ENCODE measurements at places on chromosomes 3 and 15. TPM values are rescaled to one million over a fixed set of nuclear protein-coding genes. Genes with fewer than 3 reads are reported as not detected.

GRCh38 chr3:190494907-190495306, 19.0 kb upstream of the IL1RAP start:
- no peaks in the 10 kb centered on the region for H3K36me3 ChIP-seq
- H3K27me3 ChIP-seq, result no peaks in the 10 kb centered on the region
- no peaks in the 10 kb centered on the region for H3K4me1 ChIP-seq
- no peak overlapping the region for H3K4me3 ChIP-seq
- no peak overlapping the region for H3K27ac ChIP-seq
- DNase-seq, result no peak

DNA sequence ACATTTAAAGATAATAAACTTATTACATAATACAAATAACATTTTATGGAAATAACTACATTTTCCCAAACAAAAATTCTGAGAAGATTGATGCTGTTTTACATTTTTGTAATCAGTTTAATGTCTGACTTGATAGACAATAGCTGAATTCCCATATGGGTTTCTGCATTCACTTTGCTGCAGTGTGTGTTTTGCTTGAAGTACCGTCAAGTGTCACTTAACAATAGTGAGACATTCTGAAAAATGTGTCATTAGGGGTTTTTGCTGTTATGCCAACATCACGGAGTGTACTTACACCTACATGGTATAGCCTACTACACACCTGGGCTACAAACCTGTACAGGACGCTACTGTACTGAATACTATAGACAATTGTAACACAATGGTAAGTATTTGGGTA, 57.5 kb downstream of the USF3 start:
- no peak for DNase-seq
- H3K4me3 ChIP-seq, result no peak overlapping the region
- H3K36me3 ChIP-seq, result no peaks in the 10 kb centered on the region
- no peak overlapping the region for H3K27ac ChIP-seq
- no peaks in the 10 kb centered on the region for H3K27me3 ChIP-seq

Gene ADCY5
- 2.6 TPM for total RNA-seq

GRCh38 chr3:73041537-73041936, 19.9 kb upstream of the EBLN2 start:
- peaks cover 38% of the 10 kb centered on the region for H3K4me1 ChIP-seq
- no peak overlapping the region for H3K27ac ChIP-seq

Gene CMTM8
- total RNA-seq, result 18.7 TPM

GRCh38 chr3:119841808-119842471, 60.0 kb downstream of the NR1I2 start:
- H3K27me3 ChIP-seq, result no peaks in the 10 kb centered on the region
- no peak overlapping the region for H3K27ac ChIP-seq
- DNase-seq, result no peak
- H3K4me1 ChIP-seq, result no peaks in the 10 kb centered on the region

- H3K4me3 ChIP-seq, result no peak overlapping the region
- no peaks in the 10 kb centered on the region for H3K36me3 ChIP-seq
- no peaks in the 10 kb centered on the region for H3K27me3 ChIP-seq
- H3K4me1 ChIP-seq, result no peaks in the 10 kb centered on the region
- no peak for DNase-seq
These were observed 463.4 kb upstream of the ARL6 start for GRCh38 chr3:97301114-97301513.

Gene CACNA2D2
- 203 TPM for total RNA-seq

GRCh38 chr3:7285505-7285904, 424.6 kb downstream of the GRM7 start:
- DNase-seq, result no peak
- no peaks in the 10 kb centered on the region for H3K4me1 ChIP-seq
- H3K36me3 ChIP-seq, result no peaks in the 10 kb centered on the region
- no peaks in the 10 kb centered on the region for H3K27me3 ChIP-seq
- no peak overlapping the region for H3K4me3 ChIP-seq

- H3K27me3 ChIP-seq, result no peaks in the 10 kb centered on the region
- no peak overlapping the region for H3K27ac ChIP-seq
- no peak overlapping the region for H3K4me3 ChIP-seq
- no peak for DNase-seq
These were observed 9.1 kb downstream of the RASL12 start for GRCh38 chr15:65058394-65059368.

DNA sequence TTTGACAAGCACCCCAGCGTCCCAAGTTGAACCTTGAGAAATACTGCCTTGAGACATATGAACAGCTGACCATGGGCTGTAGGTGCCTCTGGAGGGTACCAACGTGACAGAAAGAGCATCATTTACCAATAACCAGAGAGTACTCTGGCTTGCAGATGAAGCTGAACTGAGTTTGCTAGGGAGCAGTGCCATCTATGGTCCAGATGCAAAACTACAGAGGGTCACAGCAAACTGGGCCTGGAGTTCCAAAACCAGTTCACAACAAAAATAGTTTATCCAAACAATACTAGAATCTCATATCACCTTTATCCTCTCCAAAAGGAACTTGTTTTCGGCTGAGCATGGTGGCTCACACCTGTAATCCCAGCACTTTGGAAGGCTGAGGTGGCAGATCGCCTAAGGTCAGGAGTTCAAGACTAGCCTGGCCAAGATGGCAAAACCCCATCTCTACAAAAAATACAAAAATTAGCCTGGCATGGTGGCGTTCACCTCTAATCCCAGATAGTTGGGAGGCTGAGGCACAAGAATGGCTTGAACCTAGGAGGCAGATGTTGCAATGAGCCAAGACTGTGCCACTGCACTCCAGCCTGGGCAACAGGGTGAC, 69.3 kb downstream of the CHAC1 start:
- peaks cover 14% of the 10 kb centered on the region for H3K36me3 ChIP-seq
- peaks cover 54% of the 10 kb centered on the region for H3K4me1 ChIP-seq
- H3K27ac ChIP-seq, result no peak overlapping the region
- DNase-seq, result no peak
- no peaks in the 10 kb centered on the region for H3K27me3 ChIP-seq

DNA sequence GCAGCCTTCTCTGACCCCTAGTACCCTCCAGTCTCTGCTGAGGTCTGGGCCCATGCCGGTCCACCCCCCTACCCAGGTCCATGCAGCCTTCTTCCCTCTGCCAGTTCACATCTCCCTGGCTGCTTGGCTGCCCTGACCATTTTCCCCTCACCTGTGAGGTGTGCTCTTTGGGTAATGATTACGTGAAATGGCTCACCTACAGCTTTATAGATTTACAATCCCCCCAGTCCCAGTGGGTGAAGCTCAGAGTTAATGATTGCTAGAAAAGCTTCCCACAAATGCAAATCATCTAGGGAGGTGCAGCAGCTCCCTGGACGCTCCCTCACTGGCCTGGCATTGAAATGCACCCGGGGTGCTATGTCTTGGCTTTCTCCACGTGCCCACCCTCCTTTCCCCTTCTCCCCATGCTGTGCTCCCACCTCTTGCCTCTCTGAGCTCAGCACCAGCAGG, 18.7 kb downstream of the PAQR5 start:
- no peaks in the 10 kb centered on the region for H3K27me3 ChIP-seq
- H3K36me3 ChIP-seq, result no peaks in the 10 kb centered on the region
- peaks cover 17% of the 10 kb centered on the region for H3K4me1 ChIP-seq
- H3K4me3 ChIP-seq, result no peak overlapping the region
- no peak for DNase-seq

DNA sequence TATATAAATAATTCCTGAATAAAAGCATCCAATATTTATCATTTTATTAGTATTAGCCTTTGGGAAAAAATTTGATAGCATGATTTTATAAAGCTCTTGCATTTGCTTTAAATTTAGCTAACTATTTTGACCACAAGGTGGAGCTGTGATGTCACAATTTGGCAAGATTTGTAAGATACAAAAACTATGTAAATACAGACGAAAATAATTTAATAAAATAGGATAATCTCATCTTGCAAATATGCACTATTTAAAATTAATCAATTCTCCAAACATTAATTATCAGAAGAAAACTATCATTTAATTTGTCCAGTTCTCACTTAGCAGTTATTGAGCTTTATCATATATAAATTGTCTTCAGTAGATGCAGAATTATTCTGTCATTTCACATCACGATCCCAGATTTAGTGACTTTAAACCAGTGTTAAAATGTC, 95.4 kb downstream of the PLOD2 start:
- no peak for DNase-seq
- no peak overlapping the region for H3K4me3 ChIP-seq
- H3K27me3 ChIP-seq, result no peaks in the 10 kb centered on the region
- no peaks in the 10 kb centered on the region for H3K36me3 ChIP-seq
- no peak overlapping the region for H3K27ac ChIP-seq

DNA sequence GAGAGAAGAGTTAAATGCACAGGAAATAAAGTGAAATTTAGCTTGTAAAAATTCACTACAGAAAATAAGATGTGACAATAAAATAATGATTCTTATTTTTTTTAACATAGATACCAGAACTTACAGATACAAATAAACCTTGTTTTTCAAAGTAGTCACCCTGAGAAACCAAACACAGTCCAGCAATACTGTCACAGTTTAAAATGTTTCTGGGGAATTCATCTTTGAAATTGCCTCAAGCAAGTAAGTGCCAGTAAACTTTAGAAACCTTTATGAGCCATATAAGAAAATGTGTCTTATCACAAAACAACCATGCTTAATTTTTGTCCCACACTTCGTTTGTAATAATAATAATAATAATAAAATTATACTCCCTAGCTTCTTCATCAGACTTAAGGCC, 19.9 kb downstream of the SHOX2 start:
- no peak for DNase-seq
- H3K36me3 ChIP-seq, result no peaks in the 10 kb centered on the region
- H3K4me3 ChIP-seq, result no peak overlapping the region
- H3K27ac ChIP-seq, result no peak overlapping the region
- no peaks in the 10 kb centered on the region for H3K27me3 ChIP-seq

Gene COX5A
- 50.9 TPM for total RNA-seq

DNA sequence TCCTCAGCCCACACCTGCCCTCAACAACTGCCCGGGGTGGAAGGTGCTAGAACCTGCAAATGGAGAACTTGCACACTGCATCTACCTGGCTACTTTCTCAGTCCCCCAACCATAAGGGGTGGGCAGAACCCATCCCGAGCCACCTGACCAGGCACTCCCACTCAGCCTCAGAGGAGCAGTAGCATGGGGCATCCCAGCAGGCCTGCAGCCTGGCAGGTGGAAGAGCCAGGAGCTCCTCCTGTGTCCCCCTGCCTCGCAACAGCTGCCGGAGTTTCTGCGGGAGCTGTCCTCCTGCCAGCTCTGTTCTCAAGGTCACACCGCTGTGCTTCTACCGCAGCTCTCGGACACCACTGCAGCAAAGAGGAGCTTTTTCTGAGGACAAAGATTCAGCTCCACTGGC, 27.5 kb downstream of the RAB6B start:
- H3K4me3 ChIP-seq, result no peak overlapping the region
- no peak for DNase-seq
- H3K27ac ChIP-seq, result no peak overlapping the region
- H3K36me3 ChIP-seq, result no peaks in the 10 kb centered on the region

GRCh38 chr15:89828281-89829145, 13.9 kb upstream of the ANPEP start:
- no peak for DNase-seq
- no peak overlapping the region for H3K4me3 ChIP-seq
- H3K36me3 ChIP-seq, result peaks cover 5% of the 10 kb centered on the region
- H3K4me1 ChIP-seq, result peaks cover 29% of the 10 kb centered on the region
- no peaks in the 10 kb centered on the region for H3K27me3 ChIP-seq

Gene CIB2
- 5.2 TPM for total RNA-seq

DNA sequence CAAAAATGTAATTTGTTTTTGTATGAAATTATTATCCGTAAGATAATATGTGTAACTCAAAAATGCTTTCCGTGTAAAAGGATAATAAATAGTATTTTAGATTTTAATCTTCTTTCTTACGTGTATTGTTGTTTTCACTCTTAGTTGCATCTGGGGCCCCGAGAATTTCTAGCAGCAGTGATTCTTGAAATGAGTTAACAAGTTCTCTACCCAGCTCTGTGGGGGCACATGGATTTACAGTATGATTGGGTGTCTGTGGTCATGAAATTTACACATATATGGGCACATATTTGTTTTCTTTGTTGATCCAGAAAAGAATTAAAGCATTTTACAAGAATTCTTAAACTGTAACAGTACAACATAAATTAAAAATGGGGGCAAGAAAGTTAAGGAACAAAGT, 145.9 kb upstream of the LRRFIP2 start:
- no peak for DNase-seq
- H3K36me3 ChIP-seq, result peaks cover 28% of the 10 kb centered on the region
- H3K27ac ChIP-seq, result no peak overlapping the region
- H3K4me1 ChIP-seq, result no peaks in the 10 kb centered on the region
- no peak overlapping the region for H3K4me3 ChIP-seq

Gene PARP14
- 110 TPM for total RNA-seq

Gene B3GNT5
- total RNA-seq, result 41.6 TPM

DNA sequence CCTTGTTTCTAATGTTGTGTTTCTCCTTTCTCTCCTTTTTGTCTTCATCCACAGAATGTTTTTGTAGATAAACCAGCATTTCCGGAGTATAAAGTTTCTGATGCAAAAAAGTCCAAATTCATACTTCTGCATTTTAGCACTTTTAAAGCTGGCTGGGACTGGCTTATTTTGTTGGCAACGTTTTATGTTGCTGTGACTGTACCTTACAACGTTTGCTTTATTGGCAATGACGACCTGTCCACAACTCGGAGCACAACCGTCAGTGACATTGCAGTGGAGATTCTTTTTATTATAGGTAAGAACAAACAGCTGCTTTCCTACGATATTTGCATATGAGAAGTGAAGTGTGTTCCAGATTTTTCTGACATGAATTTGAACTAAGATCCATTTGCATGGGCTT, 199.4 kb downstream of the KCNH8 start:
- H3K4me1 ChIP-seq, result peaks cover 4% of the 10 kb centered on the region
- H3K4me3 ChIP-seq, result no peak overlapping the region
- H3K27me3 ChIP-seq, result no peaks in the 10 kb centered on the region
- no peak for DNase-seq
- H3K27ac ChIP-seq, result no peak overlapping the region

DNA sequence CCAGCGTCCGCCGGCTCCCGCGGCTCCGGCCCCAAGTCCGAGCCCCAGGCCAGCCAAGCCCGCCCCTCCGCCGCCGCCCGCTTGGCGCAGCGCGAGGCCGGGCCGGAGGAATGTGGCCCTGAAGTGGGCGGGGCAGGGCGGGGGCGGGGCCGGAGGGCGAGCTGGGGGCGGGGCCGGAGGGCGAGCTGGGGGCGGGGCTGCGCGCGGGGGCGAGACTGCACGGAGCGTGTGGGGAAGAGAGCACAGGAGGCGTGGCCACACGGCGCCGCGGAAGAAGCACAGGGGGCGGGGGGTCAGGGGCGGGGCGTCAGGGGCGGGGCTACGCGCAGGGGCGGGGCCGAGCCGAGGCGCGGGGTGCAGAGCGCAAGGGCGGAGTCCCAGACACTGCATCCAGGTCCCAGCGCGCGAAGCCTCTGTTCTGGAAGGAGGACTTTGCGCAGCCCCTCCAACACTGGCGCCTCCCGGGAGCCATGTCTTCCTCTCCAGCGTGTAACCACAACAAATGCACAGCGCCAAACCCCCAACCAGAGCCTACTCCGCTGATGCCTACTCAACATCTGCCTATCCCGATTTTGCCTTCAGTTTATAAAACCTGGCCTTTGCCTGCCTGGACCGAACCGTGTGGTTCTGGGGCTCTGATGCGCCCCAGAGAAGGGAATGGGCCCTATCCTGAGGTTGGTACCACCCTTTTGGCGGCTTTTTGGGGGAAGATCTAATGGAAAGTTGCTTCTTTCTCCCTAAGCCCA, 105.5 kb downstream of the IQSEC1 start:
- peaks cover 48% of the 10 kb centered on the region for H3K4me1 ChIP-seq
- H3K27ac ChIP-seq, result peak overlapping the region; percentile 55
- no peaks in the 10 kb centered on the region for H3K36me3 ChIP-seq
- peak overlapping the region; percentile 92 for H3K4me3 ChIP-seq
- H3K27me3 ChIP-seq, result no peaks in the 10 kb centered on the region
- peak; percentile 98 for DNase-seq

All from upper lobe of left lung (tissue), 6 donors.